ENCODE measurements at places on chromosomes 1 and 21.

GRCh38 chr1:100034470-100034869 lies 64.7 kb downstream of the SLC35A3 start:
- peak; percentile 23 for DNase-seq

DNA sequence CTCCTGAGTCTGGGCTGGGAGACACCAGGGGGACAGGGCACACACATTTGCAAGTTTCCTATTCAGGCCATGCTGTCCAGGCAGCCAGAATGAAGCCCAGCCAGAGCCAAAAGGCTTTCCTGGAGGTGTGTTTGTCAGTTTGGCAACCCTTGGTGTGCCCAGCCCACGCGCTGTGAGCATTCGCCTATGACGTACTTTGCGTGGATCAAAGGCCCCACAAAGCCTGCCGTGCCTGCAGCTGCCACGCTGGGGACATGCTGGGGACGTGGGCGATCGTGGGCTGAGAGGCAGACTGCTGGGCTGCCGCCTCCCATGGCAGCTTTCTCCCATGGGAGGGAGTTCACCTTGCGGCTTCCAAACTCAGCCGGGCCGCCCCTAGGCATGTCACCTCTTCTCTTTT lies 57.5 kb downstream of the CD247 start:
- no peak for DNase-seq

GRCh38 chr21:31520561-31521098 lies 138.9 kb upstream of the SOD1 start:
- peak; percentile 18 for DNase-seq

GRCh38 chr1:228095938-228096337 lies 7.2 kb downstream of the C1orf35 start:
- no peak for DNase-seq

DNA sequence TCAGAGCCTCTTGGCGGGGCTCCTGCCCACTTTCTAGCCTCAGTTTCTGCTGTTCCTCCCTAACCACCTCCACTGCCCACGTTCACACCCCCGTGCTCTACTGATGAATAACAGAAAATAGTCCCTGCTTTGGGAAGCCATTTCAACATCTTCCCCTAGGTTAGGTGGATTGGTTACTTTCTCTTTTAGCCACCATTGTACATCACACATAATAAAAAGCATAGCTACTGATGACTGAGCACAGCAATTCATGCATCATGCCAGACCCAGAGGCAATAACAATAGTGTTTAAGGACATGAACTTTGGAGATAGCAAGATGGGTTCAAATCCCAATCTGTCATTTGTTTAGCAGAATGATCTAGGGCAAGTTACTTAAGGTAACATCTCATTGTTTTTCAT lies 74.6 kb downstream of the COLGALT2 start:
- no peak for DNase-seq

DNA sequence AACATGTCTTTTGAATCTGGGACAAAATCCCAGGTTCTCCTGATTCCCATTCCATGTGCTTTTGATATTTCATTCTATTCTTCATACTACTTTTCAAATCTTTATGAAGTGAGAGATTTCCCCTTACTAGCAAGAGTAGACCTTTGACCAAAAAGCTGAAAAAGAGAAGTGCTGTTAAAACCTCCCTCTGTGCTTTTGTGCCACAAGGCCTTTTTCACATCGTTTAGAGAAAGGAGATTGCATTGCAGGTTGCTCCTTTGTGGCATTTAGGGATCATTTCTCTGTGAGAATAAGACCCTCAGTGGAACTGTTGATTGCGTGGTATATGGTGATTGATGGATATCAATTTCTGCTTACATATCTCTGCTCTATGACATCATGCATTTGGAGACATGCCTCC lies 148.8 kb downstream of the TGFB2 start:
- no peak for DNase-seq

- DNase-seq = no peak
Measured at GRCh38 chr1:78086697-78087096, 40.9 kb downstream of the GIPC2 start.

GRCh38 chr1:32759997-32760623 lies 57.0 kb downstream of the YARS1 start:
- peak; percentile 34 for DNase-seq

DNA sequence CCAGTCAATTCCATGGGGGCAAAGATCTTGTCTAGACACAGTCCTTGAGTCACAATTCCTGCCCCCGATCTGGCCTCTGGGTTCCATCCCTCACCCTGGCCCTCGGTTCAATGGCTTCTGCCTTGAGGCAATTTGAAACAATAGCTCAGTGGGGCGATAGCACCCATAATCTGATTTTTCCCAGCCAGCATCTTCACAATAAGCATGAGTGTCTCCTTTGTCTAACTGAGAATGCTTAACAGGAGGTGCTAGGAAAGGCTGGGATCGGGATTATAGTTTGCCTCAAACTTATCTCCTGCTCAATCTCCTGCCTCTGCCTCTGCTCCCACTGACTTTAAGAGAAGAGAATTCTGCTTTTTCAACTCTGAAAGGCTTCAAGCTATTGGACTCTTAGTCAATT lies 293.9 kb upstream of the PROX1 start:
- no peak for DNase-seq

DNA sequence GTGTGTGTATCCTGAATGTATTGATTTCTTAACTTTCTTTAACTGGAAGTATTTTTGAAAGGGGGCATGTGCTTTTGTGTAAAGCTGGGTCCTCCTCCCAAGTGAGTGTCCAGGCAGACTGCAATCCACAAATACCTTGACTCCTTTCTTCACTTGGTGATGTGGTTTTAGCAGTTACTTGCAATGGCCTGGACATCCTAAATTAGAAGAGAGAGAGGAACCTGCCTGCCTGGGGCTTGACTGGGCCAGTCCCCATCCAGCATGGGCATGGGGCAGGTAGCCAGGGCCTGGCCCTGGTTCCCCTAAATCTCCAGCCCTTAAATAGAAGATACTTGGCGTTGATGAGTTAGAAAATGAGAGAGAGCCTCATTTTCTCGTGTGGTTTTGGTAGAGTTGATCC lies 159.7 kb downstream of the PGBD5 start:
- no peak for DNase-seq

GRCh38 chr1:183911285-183911684 lies 106.4 kb downstream of the RGL1 start:
- DNase-seq = no peak

GRCh38 chr1:159600894-159601293 lies 13.3 kb downstream of the APCS start:
- DNase-seq = no peak

GRCh38 chr1:8517661-8518489 lies 200.0 kb downstream of the SLC45A1 start:
- DNase-seq = no peak

DNA sequence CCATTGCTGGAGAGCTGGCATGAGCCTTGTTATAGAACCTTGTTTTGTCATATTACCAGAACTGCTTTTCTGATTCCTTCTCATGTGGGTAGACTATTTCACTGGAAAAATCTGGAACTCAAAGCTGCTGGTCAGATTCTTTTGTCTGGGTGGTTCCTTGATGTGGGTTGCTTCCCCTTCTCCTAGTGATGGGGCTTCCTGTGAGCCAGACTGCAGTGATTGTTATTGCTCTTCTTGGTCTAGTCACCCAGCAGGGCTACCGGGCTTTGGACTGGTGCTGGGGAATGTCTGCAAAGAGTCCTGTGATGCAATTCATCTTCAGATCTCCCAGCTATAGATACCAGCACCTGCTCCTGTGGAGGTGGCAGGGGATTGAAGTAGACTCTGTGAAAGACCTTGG lies 59.4 kb downstream of the GPR137B start:
- DNase-seq = no peak

- peak; percentile 41 for DNase-seq
Measured at GRCh38 chr1:109485001-109485400, 1.3 kb downstream of the ATXN7L2 start.

- DNase-seq = no peak
Measured at GRCh38 chr1:25095635-25096200, 136.6 kb downstream of the SYF2 start.

GRCh38 chr1:210505601-210506496 lies 177.1 kb downstream of the HHAT start:
- no peak for DNase-seq

DNA sequence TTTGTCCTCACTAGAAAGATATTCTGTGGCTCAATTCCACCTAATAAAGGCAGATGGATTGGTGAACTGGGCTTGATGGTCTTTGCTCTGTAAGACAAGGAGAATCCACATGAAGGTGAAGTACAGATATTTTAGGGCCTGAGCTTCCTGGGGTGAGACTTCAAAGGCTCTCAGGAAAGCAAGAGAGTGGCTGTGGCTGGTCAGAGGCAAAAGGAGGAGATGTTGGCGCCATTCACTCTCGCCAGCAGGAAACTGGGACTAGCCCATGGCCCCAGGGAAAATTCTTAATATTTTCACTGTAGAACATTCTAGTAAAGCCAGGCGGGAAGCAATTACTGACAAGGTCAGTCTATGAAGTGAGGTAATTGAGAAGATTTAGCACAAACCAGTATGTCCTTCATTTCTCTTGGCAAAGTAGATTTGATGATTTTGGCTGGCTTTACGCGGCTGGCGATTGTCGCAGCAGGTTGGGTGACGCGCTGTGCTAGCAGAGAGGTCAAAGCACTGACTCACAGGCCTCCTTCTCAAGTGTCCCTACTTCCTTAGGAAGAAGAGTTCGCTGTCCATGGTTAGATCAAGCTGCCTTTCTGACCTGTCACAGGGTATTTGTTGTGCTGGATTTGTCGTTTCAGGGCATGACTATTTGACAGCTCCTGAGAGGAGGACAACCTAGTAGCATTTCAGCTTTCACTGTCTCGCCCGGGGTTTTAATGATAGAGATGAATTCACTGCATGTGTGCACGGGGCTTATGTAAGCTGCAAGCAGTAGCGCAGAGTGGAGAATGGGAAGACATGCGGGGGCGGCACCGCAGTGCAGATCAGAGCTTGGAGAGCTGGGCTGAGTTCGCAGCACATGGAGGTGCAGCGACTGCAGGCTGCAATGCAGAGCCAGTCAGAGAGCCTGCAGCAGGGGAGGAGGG lies 32.7 kb downstream of the XCL1 start:
- no peak for DNase-seq

DNA sequence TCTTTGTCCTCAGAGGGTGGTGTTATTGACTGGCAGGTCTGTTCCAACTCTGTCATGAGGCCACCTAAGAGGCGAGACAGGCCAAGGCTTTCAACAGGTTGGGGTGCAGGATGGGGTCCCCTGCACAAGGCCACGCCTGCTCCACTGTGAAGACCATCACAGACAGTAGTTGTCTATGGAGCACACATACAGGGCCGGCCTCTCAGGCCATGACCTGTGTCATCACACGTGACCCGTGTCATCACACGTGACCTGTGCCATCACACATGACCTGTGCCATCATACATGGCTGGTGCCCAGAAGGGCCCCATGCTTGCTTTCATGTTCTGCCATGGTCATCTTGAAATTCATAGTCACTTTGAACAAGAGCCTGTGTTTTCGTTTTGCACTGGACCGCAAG lies 91.9 kb downstream of the ARHGEF10L start:
- no peak for DNase-seq

DNA sequence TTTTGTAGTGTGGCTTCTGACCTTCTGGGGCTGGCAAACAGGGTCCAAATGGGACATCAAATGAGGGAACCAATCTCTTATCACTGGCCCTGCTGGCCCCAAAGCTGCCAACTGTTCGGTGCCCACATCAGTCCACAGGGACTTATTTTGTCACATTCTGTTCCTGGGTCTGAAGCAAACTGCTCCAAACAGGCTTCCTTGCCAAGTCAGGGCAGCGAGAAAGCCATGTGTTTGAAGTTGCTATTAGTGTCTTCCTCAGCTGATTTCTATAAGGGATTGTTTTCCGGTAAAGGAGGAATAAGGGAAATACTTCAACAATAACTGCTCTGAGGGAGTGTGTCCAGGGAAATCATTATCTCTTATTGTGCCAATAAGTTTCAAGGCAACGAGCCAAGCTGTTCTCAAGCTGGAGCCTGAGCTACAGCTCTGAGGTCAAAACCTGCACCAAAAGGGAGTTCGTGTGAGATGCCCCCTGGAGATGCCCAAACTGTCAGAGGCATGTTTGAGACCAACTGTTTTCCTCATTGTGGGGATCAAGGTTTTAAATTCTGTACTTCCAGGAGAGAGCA lies 381.4 kb upstream of the PROX1 start:
- no peak for DNase-seq

- DNase-seq = peak; percentile 55
Measured at GRCh38 chr1:234863551-234863971, 253.6 kb upstream of the IRF2BP2 start.

DNA sequence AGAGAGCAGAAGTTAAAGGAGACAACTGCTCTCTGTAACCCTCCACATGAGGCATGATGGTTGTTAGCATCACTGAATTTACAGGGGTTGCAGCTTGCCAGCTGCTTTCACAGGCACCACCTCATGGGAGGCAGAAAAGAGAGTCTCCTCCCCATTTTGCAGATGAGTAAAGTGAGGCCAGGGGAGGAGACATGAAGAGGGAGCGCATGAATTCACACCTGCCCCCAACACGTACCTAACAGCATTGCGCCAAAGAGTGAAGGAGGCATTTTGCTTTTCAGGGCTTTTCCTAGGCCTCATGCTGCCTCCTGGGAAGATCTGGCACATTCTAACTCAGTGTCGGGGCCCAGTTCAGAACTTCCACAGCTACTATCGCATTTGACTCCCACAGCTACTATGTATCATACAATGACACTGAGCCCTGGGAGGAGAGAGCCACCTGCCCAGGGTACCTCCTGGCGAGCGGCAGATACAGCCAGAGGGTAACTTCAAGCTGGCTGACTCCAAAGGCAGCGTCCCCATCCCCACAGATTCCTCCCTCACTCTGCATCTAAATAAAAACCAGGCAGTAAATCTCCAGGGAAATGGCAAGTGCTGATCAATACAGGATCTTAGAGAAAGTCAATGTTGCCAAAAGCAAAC lies 34.0 kb downstream of the GLIS1 start:
- no peak for DNase-seq

DNA sequence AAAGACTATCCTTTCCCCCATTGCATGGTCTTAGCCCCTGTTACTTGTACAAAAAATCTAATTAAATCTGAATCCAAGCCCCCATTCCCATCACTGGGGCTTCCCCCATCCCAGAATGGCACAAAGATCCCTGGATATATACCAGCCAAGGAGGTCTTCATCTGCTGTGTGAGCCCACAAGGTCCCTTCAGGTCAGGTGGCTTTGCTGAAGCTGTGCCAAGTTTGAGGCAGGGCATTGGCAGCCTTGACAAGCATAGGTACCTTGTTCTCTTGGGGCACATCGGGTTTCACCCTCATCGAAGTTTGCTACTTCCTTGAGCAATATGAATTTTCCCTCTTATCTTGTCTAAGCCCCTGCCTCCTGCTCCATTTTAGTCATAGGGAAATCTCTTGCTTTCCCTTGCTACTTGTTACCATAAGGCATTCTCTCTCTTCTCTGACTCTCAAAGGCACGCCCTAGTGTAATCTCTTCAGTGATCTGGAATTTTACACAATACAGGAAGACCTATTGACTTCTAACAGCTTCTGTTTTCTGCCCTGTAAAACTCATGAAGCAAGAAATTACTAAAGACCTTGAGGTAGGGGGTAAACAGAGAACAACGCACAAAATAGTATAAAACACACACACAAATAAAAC lies 71.4 kb upstream of the COG2 start:
- no peak for DNase-seq

DNA sequence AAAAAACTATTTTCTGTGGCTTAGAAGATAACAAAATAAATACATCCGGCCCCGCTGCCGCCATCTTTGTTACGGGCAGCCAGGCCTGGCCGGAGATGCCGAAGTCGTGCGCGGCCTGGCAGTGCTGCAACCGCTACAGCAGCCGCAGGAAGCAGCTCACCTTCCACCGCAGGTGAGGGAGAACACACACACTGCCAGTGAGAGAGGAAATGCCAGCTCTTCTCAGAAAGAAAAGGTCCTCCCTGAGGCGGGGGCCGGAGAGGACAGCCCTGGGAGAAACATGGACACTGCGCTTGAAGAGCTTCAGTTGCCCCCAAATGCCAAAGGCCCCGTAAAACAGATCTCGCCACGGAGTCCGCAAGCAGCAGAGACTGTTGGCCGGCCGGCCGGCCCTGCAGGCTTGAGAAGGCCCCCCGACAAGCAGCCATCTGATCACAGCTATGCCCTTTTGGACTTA lies 323.2 kb downstream of the AMY1C start:
- DNase-seq = no peak
